ENCODE measurements at places on chromosomes 4 and X.

- peak; percentile 17 for DNase-seq
These were observed 25.4 kb upstream of the TNIP3 start for GRCh38 chr4:121189326-121190215.

- peak; percentile 7 for DNase-seq
These were observed 46.4 kb downstream of the PAGE2 start for GRCh38 chrX:55135171-55135570.

DNA sequence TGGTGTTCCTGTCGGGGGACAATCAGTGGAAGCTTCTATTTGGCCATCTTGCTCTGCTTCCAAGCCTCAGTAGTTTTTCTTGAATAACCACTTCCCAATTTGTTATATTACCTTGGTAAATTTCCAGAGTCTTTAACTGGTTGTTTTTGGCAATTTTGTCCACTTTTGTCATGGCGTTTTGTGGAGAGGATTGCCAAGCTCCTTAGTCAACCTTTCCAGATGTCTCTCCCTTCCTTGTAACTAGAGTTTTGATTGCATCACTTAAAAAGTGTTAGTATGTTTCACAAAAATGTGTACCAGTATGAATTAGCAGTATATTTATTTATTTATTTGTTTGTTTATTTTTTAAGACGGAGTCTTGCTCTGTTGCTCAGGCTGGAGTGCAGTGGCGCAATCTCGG lies 15.8 kb upstream of the UXT start:
- no peak for DNase-seq

DNA sequence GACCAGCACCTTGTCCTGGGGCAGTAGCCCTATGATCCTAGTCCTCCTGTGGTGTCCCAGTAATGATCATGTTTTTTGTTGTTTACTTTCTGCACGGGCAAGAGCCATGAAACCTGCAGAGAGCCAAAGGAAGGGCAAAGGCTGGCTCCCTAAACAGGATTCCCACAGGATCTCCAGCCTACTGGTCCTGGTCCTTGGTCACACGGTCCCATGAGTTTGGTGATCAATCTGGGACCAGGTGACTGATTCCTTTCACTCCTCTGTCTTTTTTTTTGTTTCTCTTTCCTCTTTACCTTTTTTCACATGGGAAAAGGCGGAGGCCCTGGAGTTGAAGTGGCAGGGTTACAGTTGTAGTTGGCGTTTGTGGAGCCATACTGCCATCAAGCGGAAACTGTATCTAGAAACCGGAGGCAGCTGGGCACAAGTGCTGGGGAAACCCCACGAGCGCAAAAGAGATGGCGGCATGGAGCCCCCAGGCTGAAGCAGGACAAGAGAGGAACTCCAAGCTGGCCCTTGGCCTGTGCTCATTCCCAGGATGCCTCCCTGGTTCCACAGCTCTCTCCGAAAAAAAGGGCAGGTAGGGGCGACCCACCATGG lies 34.6 kb downstream of the NBDY start:
- DNase-seq: no peak

- DNase-seq: no peak
These were observed 1317.7 kb downstream of the FSTL5 start for GRCh38 chr4:160846121-160846520.

DNA sequence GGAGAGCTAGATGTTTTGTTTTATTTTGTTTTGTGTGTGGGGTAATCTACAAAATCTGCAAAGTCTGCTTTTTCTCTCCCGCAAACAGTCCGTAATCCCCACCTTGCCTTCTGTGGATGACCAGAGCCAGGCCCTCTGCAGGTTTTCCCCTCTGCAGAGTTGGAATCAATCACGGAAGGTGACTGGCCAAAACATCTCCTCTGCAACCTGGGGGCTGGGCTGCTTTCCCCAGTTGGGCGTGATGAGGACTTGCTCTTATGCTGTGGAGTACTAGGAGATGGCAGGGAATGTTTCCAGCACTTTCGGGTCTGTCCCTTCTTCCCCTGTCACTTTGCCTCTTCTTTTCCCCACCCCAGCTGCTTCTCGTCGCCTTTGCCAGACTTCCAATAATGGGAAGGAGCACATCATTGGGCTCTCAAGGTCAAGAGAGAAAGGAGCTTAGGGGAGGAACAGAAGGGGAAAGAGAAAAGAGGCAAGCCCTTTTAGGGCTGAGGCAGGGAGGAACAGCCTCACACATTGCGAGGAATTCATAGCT lies 1.1 kb downstream of the TMEM35A start:
- DNase-seq: no peak

GRCh38 chr4:185229021-185229818 lies 19.8 kb downstream of the SNX25 start:
- no peak for DNase-seq

- DNase-seq: no peak
These were observed 3.0 kb downstream of the PLP2 start for GRCh38 chrX:49174723-49175122.

DNA sequence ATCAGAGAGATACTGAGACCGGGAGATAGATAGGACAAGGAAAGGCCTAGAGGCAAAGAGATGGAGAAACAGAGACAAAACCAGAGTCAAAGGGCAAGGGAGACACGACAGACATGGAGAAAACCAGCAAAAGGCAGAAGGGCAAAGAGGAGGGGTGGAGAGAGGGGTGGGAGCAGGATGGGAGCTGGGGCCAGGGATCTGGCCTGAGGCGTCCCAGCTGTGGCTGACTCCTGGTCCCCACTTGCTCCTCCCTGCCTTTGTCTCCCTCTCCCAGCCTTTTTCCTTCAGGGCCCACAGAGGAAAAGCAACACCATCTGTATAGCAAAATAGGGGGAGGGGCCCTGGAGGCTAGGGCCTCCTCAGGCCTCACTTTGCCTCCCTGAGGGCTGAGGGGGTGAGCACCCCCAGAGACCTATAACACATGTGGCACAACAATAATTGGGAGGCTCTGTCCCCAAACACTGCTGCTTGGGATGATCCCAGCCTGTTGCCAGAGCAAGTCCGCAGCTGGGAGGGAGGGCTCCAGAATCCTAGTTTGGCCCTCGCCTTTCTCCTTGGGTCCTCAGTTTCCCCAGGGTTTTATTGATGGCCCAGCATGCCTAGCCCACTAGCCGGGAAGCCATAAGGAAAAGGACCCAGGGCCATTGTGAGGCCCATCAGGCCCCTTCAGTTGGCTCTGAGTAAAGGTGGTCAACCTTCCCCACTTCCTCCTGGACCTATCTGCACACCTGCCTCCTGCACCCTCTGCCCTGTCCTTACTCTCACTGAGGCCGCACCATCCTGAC lies 96.8 kb downstream of the PJA1 start:
- no peak for DNase-seq

DNA sequence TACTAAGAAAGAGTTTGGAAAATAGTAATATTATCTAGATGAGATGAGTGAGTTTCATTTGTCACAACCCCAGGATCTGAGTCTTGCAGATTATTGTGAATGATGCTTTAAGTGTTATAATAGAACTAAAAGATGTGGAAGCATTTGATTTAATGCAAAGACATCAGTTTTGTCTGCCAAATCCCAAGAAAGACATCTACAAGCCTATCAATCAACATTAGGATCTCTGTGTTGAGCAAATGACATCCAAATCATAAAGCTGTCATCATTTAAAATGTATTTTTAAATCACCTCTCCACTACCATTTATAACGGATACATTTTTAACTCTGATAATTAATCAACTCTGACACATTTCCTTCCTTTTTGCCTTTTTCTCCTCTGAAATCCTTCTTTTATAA lies 310.8 kb upstream of the SLIT2 start:
- no peak for DNase-seq

GRCh38 chr4:151912632-151913031 lies 151.8 kb upstream of the GATB start:
- no peak for DNase-seq

DNA sequence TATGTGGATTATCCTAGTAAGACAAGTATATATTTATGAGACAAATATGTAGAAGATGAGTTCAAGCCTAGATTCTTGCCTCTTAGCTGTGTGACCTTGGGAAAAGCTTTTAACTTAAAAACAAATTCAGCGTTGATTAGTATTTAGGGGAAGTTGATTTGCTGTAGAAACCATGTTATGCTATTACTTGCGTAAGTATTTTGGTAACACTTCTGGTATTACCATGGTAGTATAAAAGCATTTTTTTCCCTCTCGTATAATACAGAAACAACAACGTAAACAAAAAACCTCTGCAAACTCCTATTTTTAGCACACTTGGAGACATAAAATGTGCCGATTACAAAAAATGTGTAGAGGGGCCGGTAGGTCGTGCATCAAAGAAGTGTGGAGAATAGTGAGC lies 33.2 kb downstream of the STAG2 start:
- DNase-seq: no peak

- DNase-seq: no peak
These were observed 15.1 kb downstream of the S100G start for GRCh38 chrX:16665089-16665488.

GRCh38 chr4:28225050-28225449 lies 1364.4 kb downstream of the STIM2 start:
- no peak for DNase-seq

DNA sequence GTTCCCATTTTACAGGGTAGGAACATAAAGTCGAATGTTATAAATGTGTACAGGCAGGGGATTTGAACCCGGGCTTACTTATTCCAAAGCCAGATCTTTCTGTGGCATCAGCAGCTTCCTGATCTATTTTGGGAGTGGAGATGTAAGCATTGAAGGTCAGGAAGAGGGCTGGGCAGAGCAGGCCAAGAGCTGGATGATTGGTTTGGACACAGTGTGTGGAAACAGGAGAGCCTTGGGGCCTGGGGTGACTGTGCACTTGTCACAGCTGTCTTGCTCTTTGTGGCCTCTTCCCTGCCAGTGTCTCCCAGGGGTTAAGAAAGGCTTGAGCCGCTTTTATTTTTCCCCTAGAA lies 127.9 kb upstream of the ENPP6 start:
- no peak for DNase-seq
